ENCODE measurements at places on chromosomes 12 and 14.

GRCh38 chr12:103820881-103821489 lies 20.0 kb downstream of the NT5DC3 start:
- no peak for DNase-seq

DNA sequence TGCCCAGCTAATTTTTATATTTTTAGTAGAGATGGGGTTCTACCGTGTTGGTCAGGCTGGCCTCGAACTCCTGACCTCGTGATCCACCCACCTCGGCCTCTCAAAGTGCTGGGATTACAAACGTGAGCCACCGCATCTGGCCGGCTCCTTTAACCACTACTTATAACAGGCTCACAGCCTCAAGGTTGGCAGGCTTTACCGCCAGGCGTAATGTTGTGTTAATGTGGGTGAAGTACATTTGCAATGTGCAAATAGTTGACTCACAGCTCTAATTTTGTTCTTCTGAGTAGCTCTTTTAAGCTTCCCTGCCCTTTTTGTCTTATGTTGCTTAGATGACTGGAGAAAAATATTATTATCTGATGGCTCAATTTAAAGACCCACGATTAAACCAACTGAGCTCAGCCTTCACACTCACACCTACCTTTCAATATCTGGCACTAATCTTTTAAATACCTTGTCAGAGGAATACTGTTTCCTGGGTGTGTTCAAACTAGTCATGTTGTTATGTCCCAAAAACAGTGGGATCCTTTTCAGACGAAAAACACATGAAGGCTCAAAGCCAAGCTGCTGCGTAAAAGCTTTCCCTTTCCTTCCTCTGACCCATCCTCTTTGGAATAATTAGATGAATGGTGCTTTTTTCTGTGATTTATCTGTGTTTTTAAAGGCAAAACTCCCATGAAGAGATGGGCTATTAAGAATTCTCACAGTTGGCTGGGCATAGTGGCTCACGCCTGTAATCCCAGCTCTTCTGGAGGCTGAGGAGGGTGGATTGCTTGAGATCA lies 57.2 kb upstream of the USP44 start:
- no peak for DNase-seq

- DNase-seq, result no peak
Measured at GRCh38 chr12:90991952-90992465, 12.8 kb downstream of the EPYC start.

GRCh38 chr12:91877022-91877421 lies 268.6 kb downstream of the BTG1 start:
- DNase-seq, result peak; percentile 96

DNA sequence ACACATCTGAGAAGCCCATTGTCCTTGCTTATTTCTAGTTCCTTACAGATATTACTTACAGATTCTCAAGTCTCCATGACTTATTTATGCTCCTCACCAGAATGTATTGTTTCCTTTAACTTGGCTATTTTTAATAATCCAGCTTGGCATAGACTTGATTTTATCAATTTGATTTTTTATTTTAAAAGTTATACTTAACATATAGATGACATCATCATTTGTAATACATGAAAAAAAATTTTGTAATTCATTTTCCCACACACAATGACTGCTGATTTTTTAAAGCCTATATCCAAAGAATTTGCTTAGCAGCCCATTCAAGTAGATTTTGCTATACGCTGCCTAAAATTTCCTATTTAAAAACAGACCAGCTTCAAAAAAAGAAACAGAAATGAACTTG lies 39.8 kb downstream of the PTPRR start:
- no peak for DNase-seq

DNA sequence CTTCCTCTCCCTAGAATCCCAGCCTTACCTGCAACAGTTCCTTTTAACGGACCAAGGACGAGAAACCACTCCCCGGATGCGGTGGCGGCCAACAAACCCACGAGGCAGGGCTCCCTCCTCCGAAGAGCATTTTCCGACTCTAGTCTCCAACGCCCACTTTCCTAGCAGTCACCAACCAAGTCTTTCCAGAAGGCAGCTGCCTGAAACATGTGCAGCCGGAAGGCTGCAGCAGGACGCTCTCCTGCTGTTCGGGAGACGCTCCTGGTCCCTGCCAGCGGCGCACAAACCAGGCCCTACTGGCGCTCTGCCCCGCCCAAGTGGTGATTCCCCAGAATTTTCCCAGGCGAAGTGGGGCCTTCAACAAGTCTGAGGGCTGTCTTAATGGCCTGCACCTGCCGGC lies 21.1 kb upstream of the ADAM20 start:
- DNase-seq, result no peak

GRCh38 chr12:74431801-74432200 lies 105.8 kb upstream of the ATXN7L3B start:
- no peak for DNase-seq

Data from CD4-positive, alpha-beta T cell treated with Interleukin-17A for 1 hour (primary cell).